Amniotic stem cell (primary cell): ENCODE measurements at places on chromosomes 5 and 9.

- no peak for DNase-seq
These were observed 85.7 kb upstream of the ARRDC3 start for GRCh38 chr5:91468651-91469422.

GRCh38 chr9:93569621-93570174, 6.7 kb upstream of the PHF2 start:
- no peak for DNase-seq

DNA sequence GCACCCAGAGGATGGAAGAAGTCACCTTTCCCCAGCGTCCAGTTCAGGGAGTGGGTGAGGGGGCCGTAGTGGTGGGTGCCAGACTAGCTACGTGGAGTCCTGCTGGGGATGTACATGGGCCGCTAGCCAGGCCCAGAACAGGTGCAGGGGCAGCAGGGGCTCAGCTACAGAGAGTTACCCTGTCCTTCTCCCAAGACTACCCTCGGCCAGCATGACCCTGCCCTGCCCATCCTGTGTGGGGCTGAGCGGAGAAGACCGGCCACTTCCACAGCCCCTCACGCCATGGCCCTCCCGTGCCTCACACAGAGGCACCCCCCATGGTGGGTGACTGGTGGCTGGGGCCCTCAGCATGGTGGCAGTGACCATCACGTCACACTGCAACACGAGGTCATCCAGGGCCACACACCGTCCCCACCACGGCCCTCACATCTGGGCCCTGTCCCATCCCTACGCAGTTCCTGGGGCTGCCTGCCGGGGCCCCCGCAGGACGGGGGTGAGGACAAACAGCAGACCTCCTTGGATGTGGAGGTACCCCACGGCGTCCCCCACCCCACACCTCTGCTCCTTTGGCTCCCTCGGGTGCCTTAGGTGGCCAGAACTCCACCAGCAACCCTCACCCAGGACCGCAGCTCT, 977 bp upstream of the DPP7 start:
- no peak for DNase-seq

DNA sequence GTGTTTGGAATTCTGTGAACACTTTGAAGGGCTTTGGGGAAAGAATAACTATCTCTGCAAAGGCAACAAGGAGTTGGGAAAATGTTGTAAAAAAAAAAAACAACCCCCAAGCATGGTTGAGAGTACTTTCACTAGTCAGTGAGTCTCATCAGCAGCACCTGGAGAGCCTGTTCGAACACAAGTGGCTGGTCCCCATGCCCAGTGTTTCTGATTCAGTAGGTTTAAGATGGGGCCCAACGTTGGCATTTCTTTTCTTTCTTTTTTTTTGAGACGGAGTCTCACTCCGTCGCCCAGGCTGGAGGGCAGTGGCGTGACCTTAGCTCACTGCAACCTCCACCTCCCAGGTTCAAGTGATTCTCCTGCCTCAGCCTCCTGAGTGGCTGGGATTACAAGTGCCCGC, 59.5 kb downstream of the KLF4 start:
- no peak for DNase-seq

GRCh38 chr9:87796196-87796595, 70.3 kb downstream of the CTSL start:
- no peak for DNase-seq

DNA sequence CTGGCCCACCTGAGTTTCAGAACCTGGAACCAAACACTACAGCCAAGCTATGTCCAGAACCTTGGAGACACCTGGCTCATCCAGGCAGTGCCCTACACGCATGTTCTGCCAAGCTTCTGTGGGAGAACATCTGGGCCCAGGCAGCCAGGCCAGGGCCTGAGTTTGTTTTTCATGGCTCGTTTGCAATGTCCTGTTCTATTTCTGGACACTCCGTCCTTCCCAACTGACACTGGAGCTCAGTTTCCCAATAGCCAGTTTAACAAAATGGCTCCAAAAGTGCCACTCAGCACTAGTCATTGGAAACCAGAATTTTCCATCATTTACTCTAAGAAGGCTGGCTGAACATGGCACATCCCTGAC, 38.6 kb downstream of the SH3RF2 start:
- DNase-seq, result no peak

GRCh38 chr5:80134876-80135275, 99.7 kb downstream of the THBS4 start:
- no peak for DNase-seq

DNA sequence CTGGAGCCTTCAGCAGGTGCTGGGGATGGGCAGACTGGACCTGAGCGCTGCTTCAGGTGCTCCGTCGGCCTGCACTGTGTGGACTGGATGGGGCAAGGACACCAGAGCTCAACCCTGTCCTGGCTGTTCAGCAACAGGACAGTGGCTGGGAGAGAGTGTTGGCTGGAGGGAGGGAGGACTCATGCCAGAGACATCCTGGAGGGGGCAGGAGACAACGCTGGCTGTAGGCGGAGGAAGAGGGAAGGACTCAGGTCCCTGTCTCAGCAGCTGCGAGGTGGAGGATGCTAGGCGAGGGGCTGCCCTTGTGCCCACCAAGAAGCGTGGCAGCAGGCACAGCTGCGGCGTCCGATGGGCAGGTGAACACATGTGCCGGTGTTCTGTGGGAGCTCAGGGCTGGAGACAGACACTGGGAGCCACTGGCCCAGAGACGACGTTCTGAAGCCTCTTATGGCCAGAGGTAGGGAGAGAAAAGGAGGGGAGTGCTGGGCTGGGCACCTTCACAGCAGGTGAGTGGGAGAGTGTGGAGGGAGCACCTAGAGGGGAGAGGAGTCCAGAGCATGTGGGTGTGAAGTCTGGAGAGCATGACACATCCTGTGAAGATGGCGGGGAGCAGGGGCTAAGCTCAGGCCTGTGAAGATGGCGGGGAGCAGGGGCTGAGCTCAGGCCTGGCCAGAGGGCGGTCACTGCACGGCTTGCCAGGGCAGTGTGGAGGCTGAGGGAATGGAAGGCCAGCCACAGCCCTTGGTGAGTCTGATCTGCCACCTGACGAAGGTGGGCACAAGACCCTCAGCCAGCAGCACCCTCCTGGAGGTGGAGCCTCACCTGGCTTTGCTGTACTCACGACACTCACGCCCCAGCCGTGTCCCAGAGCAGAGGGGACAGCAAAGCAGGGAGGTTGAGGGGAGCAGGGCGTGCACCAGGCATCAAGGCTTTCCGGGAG, 79.1 kb upstream of the FCN1 start:
- DNase-seq, result no peak

DNA sequence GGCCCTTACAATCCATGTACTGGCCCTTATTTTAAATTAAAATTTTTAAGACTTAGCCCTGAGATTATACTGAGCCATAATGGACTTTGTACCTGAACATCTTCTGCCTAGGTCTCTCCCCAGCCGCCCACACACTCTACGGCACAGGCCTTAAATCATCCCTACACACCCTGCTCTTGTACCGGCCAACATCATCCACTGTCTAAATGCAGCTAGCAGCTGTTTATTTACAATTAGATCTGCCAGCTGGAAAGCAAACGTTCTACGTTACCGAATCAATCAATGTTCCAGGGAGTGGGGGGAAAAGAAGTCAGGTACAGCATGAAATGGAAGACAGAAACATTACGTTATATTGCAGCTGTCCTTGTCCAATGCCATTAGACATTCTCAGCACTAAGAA, 88.4 kb upstream of the GRAMD2B start:
- DNase-seq, result no peak

GRCh38 chr9:1320051-1320557, 269.9 kb downstream of the DMRT2 start:
- DNase-seq, result no peak

DNA sequence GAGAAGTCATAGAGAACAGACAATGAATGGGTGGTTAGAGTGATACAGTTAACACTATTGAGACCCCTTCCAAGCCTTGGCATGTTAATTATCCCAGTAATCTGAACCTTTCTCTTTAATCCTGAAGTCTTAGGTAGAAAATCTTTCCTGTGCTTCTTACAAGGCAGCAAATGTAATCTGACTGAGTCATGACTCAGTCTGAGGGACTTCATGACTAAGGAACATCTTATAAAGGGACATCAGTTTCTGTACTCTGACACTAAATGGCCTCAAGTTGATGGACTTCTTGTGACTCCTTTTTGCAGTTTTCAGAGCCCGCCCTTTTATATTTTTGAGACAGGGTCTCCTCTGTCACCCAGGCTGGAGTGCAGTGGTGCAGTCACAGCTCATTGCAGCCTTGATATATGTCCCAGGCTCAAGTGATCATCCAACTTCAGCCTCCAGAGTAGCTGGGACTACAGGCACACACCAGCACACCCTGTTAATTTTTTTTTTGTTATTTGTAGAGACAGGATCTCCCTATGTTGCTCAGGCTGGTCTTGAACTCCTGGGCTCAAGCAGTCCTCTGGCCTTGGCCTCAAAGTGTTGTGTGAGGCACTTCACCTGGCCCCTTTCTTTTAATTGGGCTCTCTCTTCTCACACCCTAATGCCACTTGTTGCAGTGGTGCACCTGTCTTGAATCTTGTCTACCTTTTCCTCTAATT, 9.5 kb downstream of the EXOSC3 start:
- DNase-seq, result no peak

- no peak for DNase-seq
These were observed 505.5 kb downstream of the MAT2B start for GRCh38 chr5:164010900-164011299.

DNA sequence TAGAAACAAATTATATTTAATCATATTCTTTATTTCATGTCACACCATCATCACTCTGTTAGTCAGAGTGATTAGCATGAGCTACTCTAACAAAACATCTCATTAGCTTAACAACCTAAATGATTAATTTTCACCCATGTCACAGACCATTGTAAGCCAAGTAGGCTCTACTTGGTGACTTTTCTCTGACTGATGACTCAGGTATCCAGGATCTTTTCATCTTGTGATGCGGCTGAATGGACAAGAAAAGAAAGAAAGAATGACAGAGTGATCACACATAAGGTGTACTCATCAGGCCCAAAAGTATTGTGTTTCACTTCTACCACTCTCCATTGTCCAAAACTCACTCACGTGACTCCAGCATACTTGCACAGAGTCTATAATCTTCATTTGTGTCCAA, 299.3 kb downstream of the ANXA1 start:
- no peak for DNase-seq

GRCh38 chr5:78755822-78756429, 107.4 kb upstream of the LHFPL2 start:
- no peak for DNase-seq

DNA sequence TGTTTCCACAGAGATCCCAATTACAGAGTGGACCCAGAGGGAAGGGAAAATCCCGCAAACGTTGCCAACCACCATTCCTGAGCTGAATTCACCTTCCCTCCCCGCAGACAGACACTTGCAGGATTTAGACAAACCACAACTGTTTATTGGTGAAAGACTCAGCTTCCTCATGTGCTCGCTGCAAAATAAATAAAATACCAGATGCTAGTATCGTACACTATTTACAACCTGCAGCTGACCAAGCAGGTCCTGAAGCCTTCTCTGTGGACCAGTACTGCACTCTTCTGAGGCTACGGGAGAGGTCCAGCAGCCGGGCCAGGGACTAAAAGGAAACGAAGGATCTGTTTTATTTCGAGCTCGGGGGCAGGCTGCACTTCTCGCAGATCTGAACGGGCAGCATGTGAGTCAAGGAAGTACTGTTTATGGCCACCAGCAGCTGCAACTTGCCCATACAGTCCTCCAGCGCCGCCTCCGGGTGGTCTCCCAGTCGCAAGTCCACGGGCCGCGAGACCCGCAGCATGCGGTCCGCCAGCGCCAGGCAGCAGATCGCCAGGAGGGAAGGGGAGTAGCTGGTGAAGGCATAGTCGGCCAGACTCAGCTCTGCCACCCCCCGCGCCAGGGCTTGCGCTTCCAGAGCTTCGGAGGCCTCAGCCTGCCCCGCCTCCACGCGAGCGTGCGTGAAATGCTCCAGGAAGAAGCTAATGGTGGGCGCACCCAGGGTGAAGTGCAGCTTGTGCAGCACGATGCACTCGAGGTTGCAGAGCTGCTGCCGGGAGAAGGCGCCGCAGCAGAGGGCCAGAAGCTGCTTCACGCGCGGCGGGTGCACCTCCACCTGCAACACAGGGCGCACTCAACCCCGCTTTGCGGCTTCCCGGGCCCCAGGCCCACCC, 2.1 kb downstream of the CCNO start:
- no peak for DNase-seq

DNA sequence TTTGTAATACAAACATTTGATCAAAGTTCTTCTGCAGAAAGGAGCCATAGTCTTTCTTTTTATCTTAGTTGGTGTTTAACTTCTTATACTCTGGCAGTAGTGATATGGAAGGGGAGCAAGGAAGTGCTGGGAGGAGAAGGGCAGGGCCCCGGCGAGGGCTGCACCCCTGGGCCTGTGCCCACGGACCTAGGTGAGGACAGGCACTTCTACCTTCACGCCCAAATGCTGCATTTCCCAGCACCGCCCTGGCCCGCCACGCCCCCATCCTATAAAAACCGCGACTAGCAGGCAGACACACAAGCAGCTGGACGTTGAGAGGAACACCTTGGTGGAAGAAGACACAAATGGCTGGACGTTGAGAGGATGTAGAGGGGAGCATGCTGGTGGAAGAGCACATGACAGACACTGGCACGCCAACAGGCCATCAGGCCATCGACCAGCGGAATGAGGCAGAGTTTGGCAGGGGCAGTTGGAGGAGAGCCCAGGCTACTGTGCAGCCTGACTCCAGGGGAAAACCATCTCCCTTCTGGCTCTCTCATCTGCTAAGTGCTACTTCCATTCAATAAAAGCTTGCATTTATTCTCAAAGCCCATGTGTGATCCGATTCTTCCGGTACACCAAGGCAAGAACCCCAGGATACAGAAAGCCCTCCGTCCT, 81.5 kb upstream of the C9orf72 start:
- DNase-seq, result no peak

- DNase-seq, result no peak
These were observed 13.5 kb upstream of the KIF27 start for GRCh38 chr9:83934569-83935275.

GRCh38 chr9:78261403-78262001, 25.6 kb downstream of the CEP78 start:
- DNase-seq, result peak; percentile 8

GRCh38 chr9:77435277-77435676, 212.8 kb downstream of the GNA14 start:
- no peak for DNase-seq

DNA sequence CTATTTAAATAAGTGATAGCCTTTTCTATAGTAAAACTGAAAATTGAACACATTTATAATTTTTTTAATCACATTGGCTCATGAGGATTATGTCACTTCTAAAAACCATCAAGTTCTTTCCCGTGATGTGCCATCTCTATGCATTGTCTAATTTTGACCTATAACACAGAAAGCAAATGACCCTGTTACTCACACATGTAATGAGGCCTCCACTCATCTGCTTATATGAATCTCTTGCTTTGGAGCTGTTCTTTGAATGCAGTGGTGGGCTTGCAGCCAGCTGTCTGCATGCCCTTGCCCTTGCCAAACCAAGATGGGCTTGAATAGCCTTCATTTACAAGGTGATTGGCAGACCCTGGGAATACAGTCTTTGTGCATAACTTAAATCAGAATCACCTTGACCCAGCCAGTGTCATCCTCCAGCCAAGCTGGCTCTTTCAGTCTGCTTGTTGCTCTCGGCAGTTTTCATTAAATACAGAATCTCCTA, 163.2 kb downstream of the TRIO start:
- no peak for DNase-seq

GRCh38 chr5:115458003-115458409, 86.6 kb downstream of the FEM1C start:
- no peak for DNase-seq

GRCh38 chr5:9362600-9362999, 183.3 kb downstream of the SEMA5A start:
- DNase-seq, result no peak

GRCh38 chr5:80796846-80797245, 142.1 kb upstream of the DHFR start:
- DNase-seq, result no peak

GRCh38 chr5:50445296-50445949, 4.3 kb upstream of the EMB start:
- no peak for DNase-seq

GRCh38 chr5:115313632-115314031, 17.2 kb upstream of the CCDC112 start:
- DNase-seq, result no peak
